CD4-positive, alpha-beta memory T cell (primary cell): ENCODE measurements at places on chromosomes 5 and 9.

DNA sequence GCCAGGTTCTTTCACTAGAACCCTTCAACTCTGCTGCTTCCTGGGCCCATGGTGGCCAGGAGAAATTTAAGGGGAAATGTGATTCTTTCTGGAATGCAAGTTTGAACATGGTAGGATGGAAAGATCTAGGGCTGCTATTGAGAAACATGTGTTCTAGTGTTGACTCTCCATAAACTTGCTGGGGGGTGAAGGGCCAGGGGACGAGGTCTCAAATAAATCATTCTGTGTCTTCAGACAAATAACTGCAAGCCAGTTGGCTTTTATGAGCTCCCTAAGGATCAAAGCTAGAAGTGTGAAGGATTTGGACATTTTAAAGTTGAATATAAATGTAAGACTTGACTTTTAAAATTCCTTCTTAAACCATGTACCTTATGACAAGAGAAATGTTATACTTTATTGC is 78.5 kb downstream of the ZNF366 start:
- no peak overlapping the region for H3K4me3 ChIP-seq
- no peaks in the 10 kb centered on the region for H3K4me1 ChIP-seq
- no peaks in the 10 kb centered on the region for H3K27me3 ChIP-seq
- H3K27ac ChIP-seq: no peak overlapping the region
- no peak for DNase-seq
- no peaks in the 10 kb centered on the region for H3K36me3 ChIP-seq

GRCh38 chr5:125227333-125228095 is 481.1 kb upstream of the ZNF608 start:
- no peaks in the 10 kb centered on the region for H3K4me1 ChIP-seq
- DNase-seq: no peak
- no peaks in the 10 kb centered on the region for H3K36me3 ChIP-seq
- no peak overlapping the region for H3K27ac ChIP-seq
- H3K4me3 ChIP-seq: no peak overlapping the region
- no peaks in the 10 kb centered on the region for H3K27me3 ChIP-seq

GRCh38 chr5:154479944-154480750 is 2.1 kb upstream of the HAND1 start:
- peaks cover 52% of the 10 kb centered on the region for H3K4me1 ChIP-seq
- H3K4me3 ChIP-seq: no peak overlapping the region
- no peak for DNase-seq
- H3K27ac ChIP-seq: no peak overlapping the region
- H3K36me3 ChIP-seq: no peaks in the 10 kb centered on the region

DNA sequence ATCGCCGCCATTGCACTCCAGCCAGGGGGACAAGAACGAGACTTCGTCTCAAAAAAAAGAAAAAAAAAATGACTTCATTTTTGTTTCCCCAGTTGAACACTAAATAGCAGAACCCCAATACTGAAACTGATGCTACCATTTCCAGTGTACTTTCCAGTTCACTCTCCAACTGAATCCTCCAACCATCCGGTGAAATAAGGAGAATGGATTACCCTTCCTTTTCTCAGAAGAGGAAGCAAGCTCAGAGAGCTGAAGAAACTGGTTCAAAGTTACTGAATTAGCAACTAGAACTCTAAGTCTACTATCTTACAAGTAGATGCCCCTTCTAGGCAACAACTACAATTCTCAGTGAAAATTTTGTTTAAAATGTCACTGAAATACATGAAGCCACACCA is 3.9 kb downstream of the FAM13B start:
- no peak for DNase-seq
- H3K4me3 ChIP-seq: no peak overlapping the region
- no peak overlapping the region for H3K27ac ChIP-seq

- H3K4me3 ChIP-seq: no peak overlapping the region
- no peak for DNase-seq
- H3K27ac ChIP-seq: no peak overlapping the region
- H3K4me1 ChIP-seq: no peaks in the 10 kb centered on the region
- no peaks in the 10 kb centered on the region for H3K36me3 ChIP-seq
Observed at GRCh38 chr5:150255659-150256409, 33.7 kb downstream of the CAMK2A start.

- H3K4me1 ChIP-seq: no peaks in the 10 kb centered on the region
- H3K27me3 ChIP-seq: no peaks in the 10 kb centered on the region
- no peaks in the 10 kb centered on the region for H3K36me3 ChIP-seq
- no peak overlapping the region for H3K4me3 ChIP-seq
Observed at GRCh38 chr5:172429201-172429940, 25.0 kb downstream of the SH3PXD2B start.

DNA sequence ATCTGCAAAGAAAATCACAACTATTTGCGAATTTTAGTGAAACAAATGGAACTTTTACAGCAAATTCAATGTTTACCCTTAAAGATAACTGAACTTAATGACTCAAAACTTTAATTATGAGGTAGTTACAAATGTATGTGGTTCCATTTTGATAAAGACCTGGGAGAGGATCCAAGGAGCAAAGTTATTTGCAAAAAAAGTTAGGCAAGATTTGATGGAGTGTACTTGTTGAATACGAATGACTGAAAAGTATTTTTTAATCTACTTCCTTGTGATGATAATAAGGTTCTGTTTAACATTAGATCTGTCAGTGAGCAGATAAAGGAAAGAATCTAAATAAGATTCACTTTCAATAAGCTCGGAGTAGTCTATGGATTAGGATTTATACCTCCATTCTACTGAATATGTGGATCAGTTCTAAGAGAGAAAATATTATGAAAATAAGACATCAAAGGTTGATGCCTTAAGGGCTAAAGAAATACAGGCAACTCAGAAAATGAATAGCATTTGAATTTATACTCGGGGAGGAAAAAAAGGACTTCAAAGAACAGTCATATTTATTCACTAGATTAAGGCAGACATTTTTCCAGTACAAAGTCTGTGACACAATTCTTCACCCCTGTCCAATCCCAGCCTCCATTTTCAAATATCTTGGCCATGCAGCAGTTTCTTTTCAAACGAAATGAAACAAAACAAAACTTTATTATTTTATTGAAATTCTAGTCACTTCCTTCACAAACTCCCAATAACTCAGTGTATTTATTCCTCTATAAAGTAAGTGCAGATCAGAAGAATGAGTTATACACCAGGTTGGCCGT is 199.8 kb downstream of the PDE4D start:
- H3K27me3 ChIP-seq: no peaks in the 10 kb centered on the region
- no peak overlapping the region for H3K4me3 ChIP-seq
- no peaks in the 10 kb centered on the region for H3K4me1 ChIP-seq
